Upper lobe of left lung (tissue), 6 donors: ENCODE measurements at places on chromosomes 7 and 10. TPM values are rescaled to one million over a fixed set of nuclear protein-coding genes. Genes with fewer than 3 reads are reported as not detected.

CDK1 gene
- total RNA-seq, result 7.3 TPM

HMX2 gene
- total RNA-seq, result not detected

DNA sequence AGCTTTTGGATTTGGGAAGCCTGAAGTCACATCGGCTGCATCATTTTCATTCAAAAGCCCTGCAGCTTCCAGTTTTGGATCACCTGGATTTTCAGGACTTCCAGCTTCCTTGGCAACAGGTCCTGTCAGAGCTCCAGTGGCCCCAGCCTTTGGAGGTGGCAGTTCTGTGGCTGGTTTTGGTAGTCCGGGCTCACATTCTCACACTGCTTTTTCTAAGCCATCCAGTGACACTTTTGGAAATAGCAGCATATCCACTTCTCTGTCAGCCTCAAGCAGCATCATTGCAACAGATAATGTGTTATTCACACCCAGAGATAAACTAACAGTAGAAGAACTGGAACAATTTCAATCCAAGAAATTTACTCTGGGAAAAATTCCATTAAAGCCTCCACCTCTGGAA is 18.5 kb downstream of the NUP42 start:
- no peak overlapping the region for H3K27ac ChIP-seq
- no peak for DNase-seq
- H3K36me3 ChIP-seq, result peaks cover 34% of the 10 kb centered on the region

GRCh38 chr10:72334196-72334824 is 20.4 kb downstream of the DNAJB12 start:
- H3K4me3 ChIP-seq, result no peak overlapping the region
- peaks cover 45% of the 10 kb centered on the region for H3K36me3 ChIP-seq
- no peak for DNase-seq

PNLIPRP2 gene
- not detected for total RNA-seq

GRCh38 chr7:116698930-116699721 is 27.1 kb downstream of the MET start:
- H3K4me3 ChIP-seq, result no peak overlapping the region
- no peaks in the 10 kb centered on the region for H3K36me3 ChIP-seq
- H3K27me3 ChIP-seq, result no peaks in the 10 kb centered on the region
- H3K27ac ChIP-seq, result no peak overlapping the region
- DNase-seq, result no peak

DNA sequence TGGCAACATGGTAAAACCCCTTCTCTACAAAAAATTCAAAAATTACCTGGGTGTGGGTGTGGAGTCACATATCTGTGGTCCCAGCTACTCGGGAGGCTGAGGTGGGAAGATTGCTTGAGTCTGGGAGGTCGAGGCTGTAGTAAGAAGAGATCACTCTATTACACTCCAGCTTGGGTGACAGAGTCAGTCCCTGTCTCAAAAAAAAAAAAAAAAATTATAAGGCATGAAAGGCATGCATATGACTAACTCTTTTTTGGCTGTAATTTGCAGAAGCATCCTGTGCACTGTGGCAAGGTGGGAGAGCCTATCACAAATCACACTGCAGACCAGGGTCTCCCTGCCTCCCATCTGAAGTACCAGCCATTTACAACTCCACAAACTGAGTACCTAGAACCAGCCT is 14.1 kb upstream of the MYPN start:
- H3K36me3 ChIP-seq, result no peaks in the 10 kb centered on the region
- no peak overlapping the region for H3K27ac ChIP-seq
- no peaks in the 10 kb centered on the region for H3K4me1 ChIP-seq
- no peaks in the 10 kb centered on the region for H3K27me3 ChIP-seq
- H3K4me3 ChIP-seq, result no peak overlapping the region

- no peaks in the 10 kb centered on the region for H3K27me3 ChIP-seq
- H3K4me1 ChIP-seq, result peaks cover 33% of the 10 kb centered on the region
- H3K36me3 ChIP-seq, result no peaks in the 10 kb centered on the region
- H3K4me3 ChIP-seq, result no peak overlapping the region
- peak; percentile 27 for DNase-seq
Measured at GRCh38 chr10:114607358-114607998, 50.6 kb downstream of the ABLIM1 start.

OR2A1 gene
- 0.46 TPM for total RNA-seq

GRCh38 chr7:121832347-121832746 is 40.6 kb upstream of the PTPRZ1 start:
- no peaks in the 10 kb centered on the region for H3K36me3 ChIP-seq
- no peak overlapping the region for H3K4me3 ChIP-seq
- no peak for DNase-seq
- no peak overlapping the region for H3K27ac ChIP-seq
- no peaks in the 10 kb centered on the region for H3K4me1 ChIP-seq

ZNF273 gene
- 29.6 TPM for total RNA-seq

- DNase-seq, result no peak
- H3K4me3 ChIP-seq, result no peak overlapping the region
- no peaks in the 10 kb centered on the region for H3K27me3 ChIP-seq
Measured at GRCh38 chr7:7795630-7796121, 77.3 kb upstream of the RPA3 start.

DNA sequence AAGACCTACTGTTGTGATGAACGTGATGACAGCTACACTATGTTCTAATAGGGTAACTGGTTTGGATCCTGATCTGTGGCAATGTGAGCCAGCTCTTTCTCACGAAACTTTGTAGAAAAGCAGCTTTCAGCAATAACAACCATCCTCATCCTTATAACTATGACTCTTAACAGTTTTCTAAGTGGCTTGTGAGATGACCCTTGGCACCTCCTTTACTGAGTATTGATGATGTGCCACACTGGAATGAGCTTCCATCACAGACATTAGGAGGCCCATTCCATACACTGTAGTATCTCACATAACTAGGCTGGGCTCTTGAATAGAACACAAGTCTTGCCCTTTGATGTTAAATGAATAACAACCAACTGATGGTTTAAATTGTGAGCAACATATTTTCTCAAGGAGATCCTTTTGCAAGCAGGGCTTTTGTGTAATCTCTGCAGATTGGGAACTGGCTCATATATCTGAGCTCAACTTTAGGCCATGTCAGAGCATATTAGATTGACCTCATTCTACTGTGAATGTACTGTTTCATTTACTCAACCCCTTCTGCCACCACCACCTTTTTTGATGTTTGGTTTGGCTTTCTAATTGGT is 46.4 kb downstream of the MYPN start:
- no peak overlapping the region for H3K4me3 ChIP-seq
- no peak overlapping the region for H3K27ac ChIP-seq
- H3K4me1 ChIP-seq, result peaks cover 8% of the 10 kb centered on the region
- no peak for DNase-seq

- DNase-seq, result no peak
- H3K27me3 ChIP-seq, result no peaks in the 10 kb centered on the region
- H3K27ac ChIP-seq, result no peak overlapping the region
- no peaks in the 10 kb centered on the region for H3K36me3 ChIP-seq
- no peak overlapping the region for H3K4me3 ChIP-seq
Measured at GRCh38 chr7:108114117-108114841, 15.9 kb downstream of the LAMB4 start.

- H3K4me1 ChIP-seq, result peaks cover 11% of the 10 kb centered on the region
- H3K27me3 ChIP-seq, result no peaks in the 10 kb centered on the region
Measured at GRCh38 chr7:20407585-20408466, 77.1 kb downstream of the ITGB8 start.

SEC61A2 gene
- 7.3 TPM for total RNA-seq

DNA sequence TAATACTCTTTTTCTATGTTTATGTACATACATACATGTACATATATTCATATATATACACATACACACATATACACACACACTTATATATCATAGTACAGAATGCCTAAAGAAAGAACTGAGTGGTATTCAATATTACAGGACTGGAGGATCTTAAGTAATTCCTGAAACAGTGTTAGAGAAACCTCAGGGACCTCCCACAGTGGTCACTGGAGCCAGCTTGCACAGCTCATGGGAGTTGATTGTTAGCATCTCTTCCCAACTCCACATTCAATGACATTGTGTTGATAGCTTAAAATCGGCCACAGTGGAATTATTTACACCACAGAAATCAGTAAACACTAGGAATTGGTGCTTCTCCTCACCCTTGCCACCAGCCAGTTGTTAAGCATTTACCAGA is 6.0 kb downstream of the LRRC17 start:
- H3K4me3 ChIP-seq, result no peak overlapping the region
- no peaks in the 10 kb centered on the region for H3K27me3 ChIP-seq
- H3K27ac ChIP-seq, result no peak overlapping the region
- no peaks in the 10 kb centered on the region for H3K36me3 ChIP-seq
- DNase-seq, result no peak
- H3K4me1 ChIP-seq, result no peaks in the 10 kb centered on the region

IDI2 gene
- not detected for total RNA-seq

DNA sequence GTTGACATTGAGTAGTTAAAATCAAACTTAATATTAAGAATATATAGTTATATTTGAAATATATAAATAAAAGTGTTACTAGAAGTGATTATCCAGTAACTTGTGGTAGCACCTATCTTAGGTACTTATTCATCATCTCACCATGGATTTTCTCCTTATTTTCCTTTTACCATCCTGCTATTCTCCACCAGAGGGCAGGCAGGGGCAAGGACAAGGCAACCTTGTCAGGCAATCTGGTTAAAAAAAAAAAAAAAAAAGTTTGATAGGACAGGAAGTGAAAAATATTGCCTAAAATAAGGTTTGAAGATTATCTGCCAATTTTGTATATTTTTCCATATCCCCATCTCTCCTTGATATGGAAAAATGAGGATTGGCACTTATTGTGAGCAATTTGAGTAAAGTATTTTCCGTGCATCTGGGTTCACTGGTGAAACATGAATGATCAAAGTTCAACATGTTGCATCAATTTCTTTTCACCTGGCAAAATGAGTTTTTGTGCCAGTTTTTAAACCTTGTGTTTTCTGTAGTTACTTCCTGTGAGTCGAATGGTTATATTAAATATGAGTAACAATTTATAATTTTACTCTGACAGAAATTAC is 256.7 kb downstream of the AGMO start:
- no peaks in the 10 kb centered on the region for H3K36me3 ChIP-seq
- DNase-seq, result no peak
- no peak overlapping the region for H3K4me3 ChIP-seq
- H3K27ac ChIP-seq, result no peak overlapping the region

- H3K4me3 ChIP-seq, result no peak overlapping the region
- DNase-seq, result no peak
- H3K4me1 ChIP-seq, result no peaks in the 10 kb centered on the region
- no peaks in the 10 kb centered on the region for H3K27me3 ChIP-seq
- H3K27ac ChIP-seq, result no peak overlapping the region
Measured at GRCh38 chr10:5835446-5836095, 22.3 kb upstream of the GDI2 start.

DNA sequence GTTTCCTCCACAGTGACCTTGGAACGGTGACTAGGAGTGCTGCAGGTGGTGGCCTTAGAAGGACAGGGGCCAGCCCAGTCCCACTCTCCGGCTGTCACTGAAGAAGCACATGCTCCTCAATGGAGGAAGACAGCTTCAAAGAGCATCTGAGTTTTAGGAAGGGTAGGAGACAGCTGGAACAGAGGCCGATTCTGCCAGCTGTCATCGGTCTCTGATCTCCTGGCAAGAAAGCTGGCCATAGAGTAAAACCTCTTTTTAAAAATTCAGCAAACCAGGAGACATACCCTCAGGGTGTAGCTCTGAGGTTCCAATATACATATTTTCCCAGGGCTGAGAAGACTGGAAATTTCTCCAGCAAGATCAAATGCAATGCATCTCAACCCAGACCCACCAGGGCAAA is 55.9 kb downstream of the KCNMA1 start:
- H3K36me3 ChIP-seq, result no peaks in the 10 kb centered on the region
- H3K27ac ChIP-seq, result no peak overlapping the region
- no peaks in the 10 kb centered on the region for H3K27me3 ChIP-seq
- DNase-seq, result no peak
- no peak overlapping the region for H3K4me3 ChIP-seq

GRCh38 chr7:92415225-92415624 is 32.1 kb upstream of the GATAD1 start:
- H3K4me3 ChIP-seq, result no peak overlapping the region
- DNase-seq, result no peak
- no peaks in the 10 kb centered on the region for H3K27me3 ChIP-seq
- H3K27ac ChIP-seq, result no peak overlapping the region

- H3K4me1 ChIP-seq, result peaks cover 19% of the 10 kb centered on the region
- no peaks in the 10 kb centered on the region for H3K27me3 ChIP-seq
- peak overlapping the region; percentile 51 for H3K4me3 ChIP-seq
- peak; percentile 92 for DNase-seq
- H3K36me3 ChIP-seq, result no peaks in the 10 kb centered on the region
Measured at GRCh38 chr10:79981450-79982361, 32.8 kb upstream of the SFTPD start.

GHRHR gene
- 0.74 TPM for total RNA-seq

- no peaks in the 10 kb centered on the region for H3K4me1 ChIP-seq
- H3K36me3 ChIP-seq, result no peaks in the 10 kb centered on the region
- DNase-seq, result no peak
- no peak overlapping the region for H3K4me3 ChIP-seq
- no peaks in the 10 kb centered on the region for H3K27me3 ChIP-seq
- no peak overlapping the region for H3K27ac ChIP-seq
Measured at GRCh38 chr10:60331886-60332285, 57.8 kb downstream of the ANK3 start.

DNA sequence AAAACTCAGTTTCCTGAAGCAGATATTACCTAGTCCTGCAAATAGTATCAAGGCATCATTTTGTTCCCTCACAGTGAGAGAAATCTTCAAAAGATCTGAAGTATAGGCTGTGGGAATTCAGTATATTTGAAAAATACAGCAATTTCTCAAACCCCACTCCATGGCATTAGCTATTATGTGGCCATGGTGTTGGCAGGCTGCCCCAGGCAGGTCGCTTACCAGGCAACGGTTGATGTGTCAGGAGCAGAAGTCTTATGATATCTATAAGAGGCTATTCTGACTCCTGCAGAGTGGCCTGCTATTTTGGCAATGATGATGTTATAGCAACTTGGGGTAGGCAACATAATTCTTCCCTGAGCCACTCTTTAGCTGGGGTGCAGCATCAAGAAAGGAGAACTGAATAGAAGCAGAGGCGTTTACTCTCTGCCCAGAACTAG is 187.9 kb downstream of the PLXDC2 start:
- H3K4me3 ChIP-seq, result no peak overlapping the region
- H3K27ac ChIP-seq, result peak overlapping the region; percentile 82
- no peak for DNase-seq
- no peaks in the 10 kb centered on the region for H3K27me3 ChIP-seq
- no peaks in the 10 kb centered on the region for H3K36me3 ChIP-seq

SPDYE1 gene
- total RNA-seq, result not detected

GRCh38 chr10:60872451-60872850 is 71.5 kb downstream of the RHOBTB1 start:
- no peaks in the 10 kb centered on the region for H3K4me1 ChIP-seq
- no peak for DNase-seq
- no peaks in the 10 kb centered on the region for H3K27me3 ChIP-seq
- H3K4me3 ChIP-seq, result no peak overlapping the region
- H3K36me3 ChIP-seq, result peaks cover 12% of the 10 kb centered on the region
- H3K27ac ChIP-seq, result no peak overlapping the region

RADIL gene
- total RNA-seq, result 12.5 TPM

GRCh38 chr7:138125119-138125518 is 48.9 kb downstream of the AKR1D1 start:
- no peak overlapping the region for H3K4me3 ChIP-seq
- H3K4me1 ChIP-seq, result no peaks in the 10 kb centered on the region
- no peak for DNase-seq

- peaks cover 10% of the 10 kb centered on the region for H3K4me1 ChIP-seq
- H3K27me3 ChIP-seq, result no peaks in the 10 kb centered on the region
- no peaks in the 10 kb centered on the region for H3K36me3 ChIP-seq
- no peak overlapping the region for H3K27ac ChIP-seq
- H3K4me3 ChIP-seq, result no peak overlapping the region
- no peak for DNase-seq
Measured at GRCh38 chr10:30970760-30971460, 60.8 kb downstream of the ZNF438 start.
